Adipose tissue (tissue), 3 donors: ENCODE measurements at places on chromosomes 7 and 10. TPM values are rescaled to one million over a fixed set of nuclear protein-coding genes. Genes with fewer than 3 reads are reported as not detected.

The C10orf105 gene
- polyA plus RNA-seq = 0.22 TPM

The NPTX2 gene
- polyA plus RNA-seq = 3.3 TPM

The NEUROD6 gene
- not detected for polyA plus RNA-seq

The GIGYF1 gene
- polyA plus RNA-seq = 19.1 TPM

The PRF1 gene
- polyA plus RNA-seq = 2.4 TPM

The ALOX5 gene
- 45.0 TPM for polyA plus RNA-seq

The ZNF518A gene
- polyA plus RNA-seq = 3.3 TPM

The NSUN6 gene
- 7.0 TPM for polyA plus RNA-seq

The PFKFB3 gene
- 54.6 TPM for polyA plus RNA-seq

The INSYN2A gene
- polyA plus RNA-seq = not detected

The BICC1 gene
- polyA plus RNA-seq = 8.6 TPM

The CCDC7 gene
- 1.2 TPM for polyA plus RNA-seq

The NACAD gene
- polyA plus RNA-seq = 2.0 TPM

The TFPI2 gene
- polyA plus RNA-seq = 19.8 TPM

The POMZP3 gene
- 17.2 TPM for polyA plus RNA-seq

The EPHB6 gene
- polyA plus RNA-seq = 21.4 TPM

The FFAR4 gene
- 1.3 TPM for polyA plus RNA-seq

The POU6F2 gene
- polyA plus RNA-seq = 0.64 TPM

The PIK3CG gene
- polyA plus RNA-seq = 0.79 TPM

The KCNMA1 gene
- 2.5 TPM for polyA plus RNA-seq

The LIPN gene
- 0.49 TPM for polyA plus RNA-seq

The IDI2 gene
- polyA plus RNA-seq = not detected

The MAGI2 gene
- 3.2 TPM for polyA plus RNA-seq

The TYSND1 gene
- polyA plus RNA-seq = 9.6 TPM

The COL17A1 gene
- polyA plus RNA-seq = 1.0 TPM

The GARIN1A gene
- 1.6 TPM for polyA plus RNA-seq

The EIF4EBP2 gene
- polyA plus RNA-seq = 60.2 TPM

The ATOH7 gene
- not detected for polyA plus RNA-seq

The XRCC2 gene
- polyA plus RNA-seq = 0.09 TPM

The EN2 gene
- 0.05 TPM for polyA plus RNA-seq

The WDFY4 gene
- polyA plus RNA-seq = 0.54 TPM
